ENCODE measurements at places on chromosomes 7 and 10. TPM values are rescaled to one million over a fixed set of nuclear protein-coding genes. Genes with fewer than 3 reads are reported as not detected.
A peak's percentile ranks its signal among the peaks of the same experiment; 100 is the strongest.

NXPH1 gene
- not detected for total RNA-seq

- no peak for DNase-seq
Observed at GRCh38 chr7:45592230-45592991, 18.2 kb downstream of the ADCY1 start.

TRIM74 gene
- total RNA-seq, result not detected

- peak; percentile 14 for DNase-seq
Observed at GRCh38 chr7:10121631-10122030, 852.0 kb upstream of the PHF14 start.

GRCh38 chr10:124978376-124978725, 36.4 kb downstream of the ZRANB1 start:
- DNase-seq, result no peak

DNA sequence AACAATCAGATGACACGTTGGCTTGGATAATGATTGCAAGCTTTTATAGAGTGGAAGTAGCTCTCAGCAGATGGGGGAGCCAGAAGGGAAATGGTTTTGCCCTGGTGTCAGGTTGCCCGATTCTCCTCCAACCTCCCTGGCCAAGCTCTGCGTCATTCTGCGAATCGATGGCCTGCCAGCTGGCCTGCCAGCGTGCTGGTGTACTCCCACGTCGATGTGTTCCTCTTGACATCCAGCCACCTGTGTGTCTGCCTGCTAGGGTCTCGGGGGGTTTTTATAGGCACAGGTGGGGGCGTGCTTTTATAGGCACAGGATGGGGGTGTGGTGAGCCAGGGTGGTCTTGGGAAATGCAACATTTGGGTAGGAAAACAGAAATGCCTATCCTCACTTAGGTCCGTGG, 4.6 kb downstream of the NET1 start:
- no peak for DNase-seq

DNA sequence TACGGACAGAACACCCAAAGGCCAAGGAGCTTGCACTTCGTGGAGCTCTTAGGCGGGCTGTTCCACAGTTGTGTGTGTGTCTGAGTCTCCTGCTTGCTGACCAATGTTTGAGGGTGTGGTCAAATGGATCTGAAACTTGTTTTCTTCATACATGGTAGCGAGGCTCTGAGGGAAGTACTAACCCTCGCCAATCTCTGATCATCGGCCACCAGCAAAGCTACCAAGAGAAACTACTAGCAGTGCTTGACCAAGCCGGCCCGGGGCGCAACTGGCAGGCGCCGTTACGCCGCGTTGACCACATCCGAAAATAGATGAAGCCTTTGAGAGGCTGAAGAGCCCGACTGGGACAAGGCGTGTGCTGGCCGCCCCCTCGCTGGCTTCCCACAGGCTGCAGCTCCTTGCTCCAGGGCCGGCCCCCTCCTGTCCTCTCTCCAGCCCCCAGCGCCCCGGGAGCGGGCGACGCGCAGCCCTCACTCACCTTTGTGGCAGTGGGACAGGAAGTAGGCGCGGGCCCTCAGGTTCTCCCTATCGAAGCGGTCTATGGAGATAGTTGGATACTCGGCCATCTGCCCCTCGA, 384 bp downstream of the DCLRE1C start:
- peak; percentile 76 for DNase-seq

DNA sequence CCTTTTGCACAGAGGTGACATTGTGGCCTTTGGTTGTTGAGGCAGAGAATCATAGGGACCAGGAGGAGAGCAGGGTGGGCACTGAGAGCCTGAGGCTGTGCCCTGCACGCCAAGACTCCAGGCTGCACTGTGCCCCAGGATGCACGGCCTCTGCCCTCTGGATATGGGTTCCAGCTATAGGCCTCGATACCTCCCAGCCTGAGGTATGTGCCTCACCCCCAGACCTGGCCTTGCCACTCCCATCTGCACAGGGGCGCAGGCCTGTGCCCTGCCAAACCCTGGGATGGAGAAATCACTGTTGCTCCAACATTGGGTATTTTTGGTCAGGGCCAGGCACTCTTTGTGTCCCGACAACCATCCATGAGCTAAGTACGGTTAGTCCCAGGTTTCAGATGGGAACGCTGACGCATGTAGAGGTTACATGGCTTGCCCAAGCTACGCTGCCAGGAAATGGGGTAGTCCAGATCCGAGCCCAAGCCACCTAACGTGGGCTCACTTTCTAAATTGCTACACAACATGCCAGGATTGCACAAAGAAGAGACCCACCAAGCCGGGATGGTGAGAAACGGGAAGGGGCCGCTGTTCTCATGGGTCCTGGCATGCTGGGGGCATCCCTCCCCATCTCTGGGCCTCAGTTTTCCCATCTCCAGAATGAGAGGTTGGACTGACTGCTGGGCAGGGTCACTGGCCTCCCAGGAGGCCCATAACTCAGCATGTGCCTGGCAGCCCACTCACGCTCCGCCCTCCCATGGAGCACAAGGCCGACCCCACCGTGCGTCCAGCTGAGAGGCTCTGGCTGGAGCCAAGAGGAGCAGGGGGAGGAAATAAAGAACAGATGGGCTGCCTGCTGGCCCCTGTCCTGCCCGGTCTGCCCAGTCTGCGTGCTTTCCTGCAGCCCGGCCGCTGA, 44.2 kb downstream of the ZCCHC24 start:
- DNase-seq, result peak; percentile 71

DNA sequence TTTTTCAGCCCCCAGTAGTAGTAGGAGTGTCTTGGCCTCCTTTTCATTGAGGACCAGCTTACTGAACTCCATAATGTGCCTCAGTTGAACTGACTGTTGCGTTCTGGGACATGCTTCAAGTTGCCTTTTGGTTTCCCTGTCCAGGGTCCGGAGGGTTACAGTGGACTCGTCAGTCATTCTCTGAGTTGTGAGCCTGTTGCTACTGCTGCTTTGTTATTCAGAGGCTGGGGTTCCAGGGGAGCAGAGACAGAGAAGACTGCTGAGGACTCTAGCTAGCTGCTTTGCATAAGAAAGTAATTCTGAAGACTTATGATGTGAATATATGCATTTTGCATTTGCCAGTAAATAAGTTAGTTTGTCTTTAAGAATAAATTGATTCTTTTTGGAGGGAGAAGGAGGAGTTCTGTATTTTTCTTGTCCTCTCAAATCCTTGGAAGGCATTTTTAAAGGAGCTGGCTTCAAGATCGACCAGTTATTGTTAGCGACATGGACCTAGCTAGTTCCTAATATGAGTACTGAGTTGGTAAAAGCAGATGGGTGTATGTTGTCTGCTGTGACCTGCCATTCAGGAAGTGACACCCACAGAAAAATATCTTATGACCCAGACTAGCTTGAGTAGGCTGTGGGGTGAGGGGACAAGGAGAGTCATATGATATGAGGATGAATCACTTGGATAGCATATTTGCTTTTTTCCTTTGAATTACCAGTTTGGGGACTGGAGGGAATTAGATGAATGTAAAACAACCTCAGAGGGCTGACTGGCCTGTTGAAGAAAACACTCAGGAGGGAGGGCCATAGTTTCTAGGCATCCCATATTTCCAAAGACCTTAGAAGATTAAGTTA, 8.3 kb downstream of the PI4K2A start:
- peak; percentile 89 for DNase-seq

CFAP69 gene
- total RNA-seq, result 2.1 TPM

DNA sequence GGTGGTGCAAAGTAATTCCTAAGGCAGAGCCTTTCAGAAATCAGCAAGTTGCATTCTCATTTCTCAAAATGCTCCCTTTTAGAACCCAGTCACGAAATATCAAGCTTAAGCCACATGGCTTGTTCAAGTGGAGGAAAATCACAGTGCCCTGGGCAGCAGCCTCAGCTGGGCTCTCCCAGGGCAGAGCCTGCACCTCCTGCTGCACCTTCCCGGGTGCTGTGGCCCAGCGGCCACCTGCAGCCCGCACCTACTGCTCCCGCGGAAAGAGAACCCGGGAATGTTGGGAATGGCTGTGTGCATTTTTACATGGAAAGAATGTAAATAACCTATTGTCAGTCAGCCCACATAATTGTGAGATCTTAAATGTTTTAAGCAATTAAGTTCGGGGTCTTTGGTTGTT, 396.5 kb upstream of the VSTM2A start:
- DNase-seq, result no peak

DNA sequence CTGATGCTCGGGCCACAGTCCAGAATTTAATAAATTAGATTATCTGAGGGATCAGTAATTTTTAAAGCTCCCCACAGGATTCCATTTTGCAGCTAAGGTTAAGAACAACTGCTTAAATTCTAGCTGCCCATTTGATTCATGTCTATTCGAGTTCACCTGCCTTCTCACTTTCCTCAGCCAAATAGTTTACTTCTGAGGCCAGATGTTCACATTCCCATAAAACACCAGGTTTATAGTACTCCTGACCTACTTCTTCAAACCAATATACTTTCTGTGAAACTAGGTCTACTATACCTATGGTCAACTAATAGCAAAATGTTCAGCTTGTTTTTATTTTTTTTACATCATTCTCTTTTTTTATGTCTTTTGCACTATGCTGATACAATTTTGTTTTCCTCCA, 86.3 kb downstream of the GPR158 start:
- no peak for DNase-seq

DNA sequence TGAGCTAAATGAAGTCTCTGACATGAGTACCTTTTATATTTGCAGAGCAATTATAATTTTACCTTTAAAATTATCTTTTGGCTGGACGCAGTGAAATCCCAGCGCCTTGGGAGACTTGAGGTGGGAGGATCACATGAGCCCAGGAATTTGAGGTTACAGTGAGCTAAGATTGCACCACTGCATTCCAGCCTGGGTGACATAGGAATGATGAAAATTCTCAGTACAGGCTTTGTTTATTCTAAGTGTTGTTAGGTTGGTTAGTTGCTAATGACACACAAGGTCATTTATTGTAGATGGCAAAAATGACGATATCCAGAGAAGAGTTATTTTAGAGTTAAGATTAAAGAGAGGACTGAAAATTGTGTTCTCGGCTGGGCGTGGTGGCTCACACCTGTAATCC, 87.6 kb downstream of the XRCC2 start:
- DNase-seq, result peak; percentile 42

DNA sequence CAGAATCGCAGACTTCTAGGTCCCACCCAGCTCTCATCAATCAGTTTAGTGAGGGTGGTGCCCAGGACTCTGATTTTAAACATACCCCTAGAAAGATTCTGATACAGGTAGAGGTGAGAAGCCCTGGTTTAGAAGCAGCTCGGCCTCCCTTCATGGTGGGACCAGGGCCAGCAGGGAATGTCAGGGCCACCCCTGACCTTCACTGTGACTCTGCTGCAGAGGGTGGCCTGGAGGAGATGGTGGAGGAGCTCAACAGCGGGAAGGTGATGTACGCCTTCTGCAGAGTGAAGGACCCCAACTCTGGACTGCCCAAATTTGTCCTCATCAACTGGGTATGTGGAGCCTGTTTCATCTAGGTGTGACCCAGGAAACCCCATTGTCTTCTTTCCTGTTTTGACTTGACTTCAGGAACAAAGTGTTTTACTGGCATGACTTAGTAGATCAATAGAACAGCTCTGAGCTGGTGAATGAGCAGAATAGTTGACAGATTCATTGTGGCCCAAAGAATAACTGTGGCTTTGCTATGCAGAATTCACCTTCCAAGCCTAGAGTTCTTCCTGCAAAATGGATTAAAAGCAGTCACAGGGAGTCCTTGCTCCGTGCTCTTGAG, 7.2 kb downstream of the DBNL start:
- DNase-seq, result no peak

DNA sequence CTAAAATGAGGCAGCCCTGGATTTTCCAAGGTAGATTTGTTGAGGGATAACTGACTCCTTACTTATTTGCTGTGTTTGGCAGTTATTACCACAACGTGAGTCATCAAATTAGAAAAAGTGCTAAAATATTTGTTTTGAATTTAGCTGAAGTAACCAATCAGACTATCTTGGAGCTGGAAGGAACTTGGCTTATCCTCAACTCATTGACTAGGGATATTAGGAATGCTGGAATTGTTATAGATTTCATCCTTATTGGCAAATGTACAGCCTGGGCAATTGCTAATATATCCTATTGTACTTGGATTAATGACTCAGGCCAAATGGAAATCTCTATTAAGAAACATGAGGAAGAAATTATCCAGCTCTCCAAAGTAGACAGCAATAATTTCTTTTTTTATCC, 1189.0 kb upstream of the LRRN3 start:
- no peak for DNase-seq

GRCh38 chr7:146096994-146097393, 19.6 kb upstream of the CNTNAP2 start:
- no peak for DNase-seq

CNPY1 gene
- not detected for total RNA-seq

GRCh38 chr7:35993676-35994606, 159.1 kb upstream of the EEPD1 start:
- peak; percentile 23 for DNase-seq

DNA sequence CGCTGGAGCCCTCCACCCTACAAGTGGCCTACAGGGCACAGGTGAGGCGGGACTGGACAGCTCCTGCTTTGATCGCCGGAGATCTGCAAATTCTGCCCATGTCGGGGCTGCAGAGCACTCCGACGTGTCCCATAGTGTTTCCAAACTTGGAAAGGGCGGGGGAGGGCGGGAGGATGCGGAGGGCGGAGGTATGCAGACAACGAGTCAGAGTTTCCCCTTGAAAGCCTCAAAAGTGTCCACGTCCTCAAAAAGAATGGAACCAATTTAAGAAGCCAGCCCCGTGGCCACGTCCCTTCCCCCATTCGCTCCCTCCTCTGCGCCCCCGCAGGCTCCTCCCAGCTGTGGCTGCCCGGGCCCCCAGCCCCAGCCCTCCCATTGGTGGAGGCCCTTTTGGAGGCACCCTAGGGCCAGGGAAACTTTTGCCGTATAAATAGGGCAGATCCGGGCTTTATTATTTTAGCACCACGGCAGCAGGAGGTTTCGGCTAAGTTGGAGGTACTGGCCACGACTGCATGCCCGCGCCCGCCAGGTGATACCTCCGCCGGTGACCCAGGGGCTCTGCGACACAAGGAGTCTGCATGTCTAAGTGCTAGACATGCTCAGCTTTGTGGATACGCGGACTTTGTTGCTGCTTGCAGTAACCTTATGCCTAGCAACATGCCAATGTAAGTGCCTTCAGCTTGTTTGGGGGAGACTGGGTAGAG, at the start of gene COL1A2:
Gene COL1A2 (plus strand): TSS at position 459 of the 704 bp plus-strand sequence. CDS start 137 bp downstream, at position 596.
- peak; percentile 98 for DNase-seq

- no peak for DNase-seq
Observed at GRCh38 chr10:15370212-15370855, 755 bp downstream of the FAM171A1 start.

GPER1 gene
- total RNA-seq, result 0.84 TPM

- no peak for DNase-seq
Observed at GRCh38 chr10:15118615-15119014, 21.5 kb downstream of the RPP38 start.

- DNase-seq, result no peak
Observed at GRCh38 chr10:78575400-78575799, 493.4 kb upstream of the ZMIZ1 start.

CCL26 gene
- 0.36 TPM for total RNA-seq

DNA sequence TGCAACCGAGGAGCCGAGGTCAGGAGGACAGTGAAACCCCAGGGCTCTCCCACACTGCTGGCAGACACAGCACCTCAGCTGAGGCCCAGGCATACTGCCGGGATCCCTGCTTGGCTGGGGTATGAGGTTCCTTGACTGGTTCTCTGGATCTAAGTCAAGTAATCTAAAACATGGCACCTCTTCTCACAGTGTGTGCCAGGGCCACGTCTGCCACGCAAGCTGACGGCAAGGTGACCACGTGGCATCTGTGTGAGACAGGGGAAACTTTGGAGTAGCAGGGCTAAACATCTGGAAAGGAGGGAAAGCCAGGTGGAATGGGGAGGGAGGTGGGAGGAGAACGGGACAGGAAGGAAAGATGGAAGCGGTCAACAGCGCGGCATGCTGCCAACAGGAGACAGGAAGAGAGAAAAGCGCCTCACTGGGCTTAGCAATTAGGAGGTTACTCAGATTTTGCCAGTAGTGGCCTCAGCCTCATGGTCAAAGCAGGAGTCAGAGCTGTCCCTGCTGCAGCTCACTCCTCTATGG, 103.7 kb downstream of the CXCL12 start:
- peak; percentile 75 for DNase-seq
